Tibial nerve (tissue), 4 donors: ENCODE measurements at places on chromosomes 11 and 22. TPM values are rescaled to one million over a fixed set of nuclear protein-coding genes. Genes with fewer than 3 reads are reported as not detected.

DNA sequence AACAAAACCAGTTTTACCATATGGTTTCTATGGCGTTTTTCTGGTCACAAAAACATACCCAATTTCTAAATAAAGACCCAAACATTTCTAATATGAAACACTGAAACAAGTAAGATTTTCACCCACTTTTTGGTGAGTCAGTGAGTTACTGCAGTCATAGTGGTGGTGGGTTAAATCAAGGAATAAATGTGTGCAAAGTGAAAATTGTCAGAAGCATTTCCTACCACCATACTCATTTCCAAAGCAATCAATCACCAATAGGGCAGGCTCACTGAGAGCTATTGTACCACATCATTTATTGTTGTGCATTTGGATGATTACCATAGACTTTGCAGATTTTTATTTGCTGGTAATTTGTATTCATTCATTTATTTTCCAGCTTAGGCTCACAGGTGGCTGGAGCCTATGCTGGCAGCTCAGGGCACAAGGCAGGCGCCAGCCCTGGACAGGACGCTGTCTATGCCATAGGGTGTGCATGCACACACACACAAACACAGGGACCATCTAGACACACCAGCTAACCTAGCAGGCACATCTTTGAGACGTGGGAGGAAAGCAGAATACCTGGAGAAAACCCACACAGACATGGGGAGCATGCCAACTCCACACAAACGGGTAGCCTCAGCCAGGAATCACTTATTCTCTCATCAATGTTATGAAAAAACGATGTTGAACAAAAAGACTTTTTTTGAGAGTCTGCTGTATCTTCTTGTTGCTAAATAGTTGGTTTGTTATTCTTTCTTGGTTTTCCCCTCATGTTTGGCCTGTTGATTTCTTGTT lies 5.1 kb downstream of the FAM118B start:
- H3K36me3 ChIP-seq: no peaks in the 10 kb centered on the region
- H3K4me1 ChIP-seq: peaks cover 11% of the 10 kb centered on the region
- no peak overlapping the region for H3K27ac ChIP-seq

Gene SLC5A1
- total RNA-seq: not detected

- H3K27ac ChIP-seq: no peak overlapping the region
- H3K4me3 ChIP-seq: no peak overlapping the region
- H3K27me3 ChIP-seq: peaks cover 5% of the 10 kb centered on the region
- DNase-seq: no peak
Observed at GRCh38 chr11:128898580-128899344, 7.6 kb downstream of the KCNJ5 start.

GRCh38 chr22:42414565-42415303 lies 17.5 kb downstream of the NFAM1 start:
- no peaks in the 10 kb centered on the region for H3K27me3 ChIP-seq
- H3K36me3 ChIP-seq: no peaks in the 10 kb centered on the region
- no peak for DNase-seq
- H3K4me3 ChIP-seq: no peak overlapping the region
- H3K4me1 ChIP-seq: no peaks in the 10 kb centered on the region

Gene TESMIN
- total RNA-seq: not detected

DNA sequence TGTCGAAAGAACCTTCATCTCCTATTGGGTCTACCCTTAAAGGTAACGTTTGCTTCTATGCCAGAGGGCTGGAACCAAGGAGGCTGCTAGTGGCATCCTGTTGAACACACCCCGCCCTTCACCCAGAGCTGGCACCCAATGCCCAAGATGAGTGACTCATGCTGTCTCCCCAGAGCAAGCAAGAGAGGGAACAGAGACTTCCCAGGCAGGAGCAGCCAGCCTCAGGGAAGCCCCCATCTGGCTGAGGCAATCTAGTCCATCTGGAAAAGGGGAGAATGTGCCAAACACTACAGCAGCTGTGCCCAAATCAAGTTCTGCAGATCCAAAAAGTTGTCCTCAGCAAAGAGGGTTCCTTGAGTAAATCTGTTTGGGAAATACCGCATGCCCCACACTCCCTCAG lies 91.9 kb upstream of the TP53I11 start:
- no peak overlapping the region for H3K27ac ChIP-seq
- DNase-seq: no peak
- H3K4me3 ChIP-seq: no peak overlapping the region
- no peaks in the 10 kb centered on the region for H3K27me3 ChIP-seq
- no peaks in the 10 kb centered on the region for H3K4me1 ChIP-seq

DNA sequence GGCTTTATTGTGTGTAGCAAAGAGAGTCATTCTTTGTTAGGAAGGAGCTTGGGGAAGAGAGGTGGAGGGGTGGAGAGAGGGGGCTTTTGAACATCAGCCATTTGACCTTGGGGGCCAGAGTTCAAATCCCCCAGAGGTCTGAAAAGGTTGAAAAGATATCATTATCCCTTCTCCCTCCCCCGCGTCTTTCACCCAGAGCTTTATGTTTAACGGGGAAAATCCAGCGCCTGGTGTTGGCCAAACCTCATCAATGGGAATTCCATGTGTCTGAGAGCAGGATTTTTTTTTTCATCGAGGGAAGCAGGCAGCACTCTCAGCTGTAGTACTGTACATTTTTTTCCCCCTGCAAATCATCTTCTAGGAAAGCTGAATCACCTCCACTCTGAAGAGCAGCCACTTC lies 122.4 kb upstream of the HSD17B12 start:
- no peak overlapping the region for H3K27ac ChIP-seq
- H3K36me3 ChIP-seq: no peaks in the 10 kb centered on the region
- no peaks in the 10 kb centered on the region for H3K27me3 ChIP-seq
- no peak overlapping the region for H3K4me3 ChIP-seq

DNA sequence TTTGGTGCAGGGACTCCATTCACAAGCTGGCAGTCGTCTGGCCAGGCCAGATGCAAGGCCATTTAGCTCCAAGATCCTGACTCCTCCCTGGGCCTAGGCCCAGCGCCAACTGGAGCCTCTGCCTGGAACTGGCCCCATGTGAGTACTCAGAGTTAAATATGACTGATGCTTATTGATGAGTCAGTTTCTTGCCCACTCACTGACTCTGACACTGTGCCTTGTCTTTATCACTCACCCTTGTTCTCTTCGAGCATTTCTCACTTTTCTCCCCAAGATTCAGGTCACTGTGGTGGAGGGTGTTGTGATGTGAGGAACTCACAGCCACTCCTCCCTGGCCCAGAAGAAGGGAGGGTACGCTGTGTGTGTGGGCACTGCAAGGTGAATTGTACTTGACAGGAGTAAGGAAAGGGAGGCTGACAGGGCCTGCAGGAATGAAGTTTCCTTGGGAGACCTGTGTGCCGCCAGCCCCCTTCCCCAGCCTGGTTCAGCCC lies 23.2 kb upstream of the ST3GAL4 start:
- H3K4me1 ChIP-seq: peaks cover 5% of the 10 kb centered on the region
- H3K36me3 ChIP-seq: no peaks in the 10 kb centered on the region
- H3K27me3 ChIP-seq: no peaks in the 10 kb centered on the region
- no peak overlapping the region for H3K27ac ChIP-seq
- DNase-seq: peak; percentile 65

Gene CHRNA10
- total RNA-seq: 0.42 TPM

DNA sequence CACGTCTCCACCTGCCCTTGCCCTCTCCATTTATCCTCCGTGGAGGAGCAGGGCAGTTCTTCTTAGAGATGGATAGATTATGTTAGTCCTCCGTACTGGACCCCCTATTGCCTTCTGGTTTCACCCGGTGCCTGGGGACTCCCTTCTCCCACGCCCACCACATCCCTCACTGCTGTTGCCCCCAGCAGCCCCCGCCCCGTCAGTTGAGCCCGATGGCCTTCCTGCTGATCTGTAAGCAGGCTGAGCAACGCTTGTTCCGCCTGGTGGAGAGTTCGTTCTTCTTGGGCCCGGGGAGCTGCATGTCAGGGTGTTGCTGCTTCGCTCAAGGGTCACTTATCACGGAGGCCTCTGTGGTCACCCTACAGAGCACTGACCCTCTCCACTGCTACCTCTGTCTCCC lies 34.2 kb downstream of the B3GAT1 start:
- no peak for DNase-seq
- peaks cover 44% of the 10 kb centered on the region for H3K36me3 ChIP-seq
- no peaks in the 10 kb centered on the region for H3K4me1 ChIP-seq
- no peak overlapping the region for H3K27ac ChIP-seq
- no peak overlapping the region for H3K4me3 ChIP-seq
- no peaks in the 10 kb centered on the region for H3K27me3 ChIP-seq

DNA sequence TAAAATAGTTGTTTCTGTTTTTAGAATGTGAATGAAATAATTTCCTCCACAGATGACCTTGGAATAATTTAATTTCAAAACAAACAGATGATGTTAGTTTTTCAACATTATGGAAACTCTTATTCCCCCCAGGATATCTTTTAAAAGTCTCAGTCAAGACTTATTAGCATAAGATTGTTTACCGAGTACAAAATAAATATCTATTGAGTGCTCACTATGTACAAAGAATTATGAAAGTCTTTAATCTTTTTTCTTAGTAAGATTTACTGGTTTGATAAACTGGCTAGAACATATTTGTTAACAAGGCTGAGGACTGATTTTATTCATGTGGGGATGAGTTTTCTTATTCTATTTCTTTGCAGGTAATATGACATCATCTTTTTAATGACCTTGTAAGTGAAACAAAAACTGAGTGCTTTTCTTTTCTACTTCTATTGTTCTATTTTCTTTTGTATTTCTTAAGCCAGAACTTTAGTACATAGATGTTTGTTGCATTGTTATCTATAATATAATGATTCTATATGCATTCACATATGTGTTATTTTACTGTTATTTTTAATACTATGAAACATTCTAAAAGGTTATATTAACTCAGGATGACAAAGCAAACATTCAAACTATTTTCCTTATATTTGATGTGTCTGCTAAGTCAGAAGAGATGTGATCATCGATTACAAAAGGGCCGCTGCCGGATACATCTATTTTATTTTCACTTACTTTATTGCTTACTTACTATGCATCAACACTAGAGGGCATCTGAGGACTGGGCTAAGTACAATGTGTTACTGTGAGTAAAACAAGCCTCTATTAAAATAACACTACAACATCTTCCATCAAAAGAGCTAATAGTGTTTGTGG lies 111.0 kb upstream of the ARHGAP42 start:
- no peaks in the 10 kb centered on the region for H3K27me3 ChIP-seq
- no peak overlapping the region for H3K27ac ChIP-seq
- H3K4me3 ChIP-seq: no peak overlapping the region
- no peaks in the 10 kb centered on the region for H3K4me1 ChIP-seq
- DNase-seq: peak; percentile 37

GRCh38 chr22:27507935-27508526 lies 293.5 kb downstream of the MN1 start:
- H3K27ac ChIP-seq: no peak overlapping the region
- no peaks in the 10 kb centered on the region for H3K36me3 ChIP-seq
- DNase-seq: no peak
- no peaks in the 10 kb centered on the region for H3K4me1 ChIP-seq
- no peak overlapping the region for H3K4me3 ChIP-seq

DNA sequence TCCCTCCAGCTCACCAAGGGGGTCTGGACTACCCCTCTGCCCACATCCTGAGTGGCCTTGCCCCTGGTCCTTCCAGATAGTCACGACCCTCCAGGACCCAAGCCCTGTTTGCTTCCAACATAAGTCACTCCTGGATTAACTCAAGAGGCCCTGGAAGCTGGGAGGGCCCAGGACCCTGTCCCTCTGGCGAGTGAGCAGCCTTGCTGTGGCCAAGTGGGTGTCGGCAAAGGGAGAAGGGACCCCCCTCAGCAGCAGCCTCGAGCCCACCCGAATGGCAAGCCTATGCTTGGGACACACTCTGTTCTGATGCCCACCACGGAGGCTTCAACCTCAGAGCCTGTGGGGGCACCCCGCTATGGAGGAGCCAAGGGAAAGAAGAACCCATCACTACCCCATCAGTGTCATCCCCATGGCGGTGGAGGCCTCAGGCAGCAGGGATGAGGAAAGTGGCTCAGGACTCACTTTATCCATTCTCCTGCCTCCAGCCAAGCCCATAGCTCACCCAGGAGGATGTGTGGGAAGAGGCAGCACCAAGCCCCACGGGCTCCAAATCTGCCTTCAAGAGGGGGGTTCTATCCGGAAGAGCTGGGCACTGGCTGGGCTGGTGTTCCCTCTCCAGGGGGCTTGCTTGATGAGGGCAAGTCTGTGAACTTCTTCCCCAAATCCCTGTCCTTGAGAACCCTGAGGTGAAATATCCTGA lies 12.5 kb downstream of the SLC22A12 start:
- H3K4me1 ChIP-seq: no peaks in the 10 kb centered on the region
- no peak overlapping the region for H3K27ac ChIP-seq

DNA sequence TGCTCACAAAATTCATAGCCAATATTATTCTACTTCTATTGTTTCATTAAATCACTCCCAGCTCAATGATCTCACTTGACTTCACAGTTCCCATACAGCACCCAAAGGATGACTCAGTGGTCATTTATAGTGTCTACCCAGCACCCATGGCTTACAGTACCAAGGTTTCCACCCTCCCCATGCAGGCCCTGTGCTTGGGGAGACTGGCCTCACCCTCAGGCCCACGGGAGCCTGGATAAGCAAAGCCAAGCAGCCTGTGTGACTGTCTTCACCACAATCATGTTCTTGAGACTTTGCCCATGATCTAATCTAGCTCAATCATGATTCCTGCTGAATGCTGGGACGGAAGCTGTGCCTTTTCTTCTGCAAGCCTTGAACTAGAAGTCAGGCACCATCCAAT lies 97.6 kb downstream of the SLC36A4 start:
- no peaks in the 10 kb centered on the region for H3K36me3 ChIP-seq
- DNase-seq: no peak
- no peaks in the 10 kb centered on the region for H3K27me3 ChIP-seq
- H3K27ac ChIP-seq: no peak overlapping the region
- no peaks in the 10 kb centered on the region for H3K4me1 ChIP-seq
- H3K4me3 ChIP-seq: no peak overlapping the region

- no peaks in the 10 kb centered on the region for H3K4me1 ChIP-seq
- no peak for DNase-seq
- no peak overlapping the region for H3K4me3 ChIP-seq
- no peak overlapping the region for H3K27ac ChIP-seq
Observed at GRCh38 chr11:45279645-45280044, 6.5 kb downstream of the SYT13 start.

DNA sequence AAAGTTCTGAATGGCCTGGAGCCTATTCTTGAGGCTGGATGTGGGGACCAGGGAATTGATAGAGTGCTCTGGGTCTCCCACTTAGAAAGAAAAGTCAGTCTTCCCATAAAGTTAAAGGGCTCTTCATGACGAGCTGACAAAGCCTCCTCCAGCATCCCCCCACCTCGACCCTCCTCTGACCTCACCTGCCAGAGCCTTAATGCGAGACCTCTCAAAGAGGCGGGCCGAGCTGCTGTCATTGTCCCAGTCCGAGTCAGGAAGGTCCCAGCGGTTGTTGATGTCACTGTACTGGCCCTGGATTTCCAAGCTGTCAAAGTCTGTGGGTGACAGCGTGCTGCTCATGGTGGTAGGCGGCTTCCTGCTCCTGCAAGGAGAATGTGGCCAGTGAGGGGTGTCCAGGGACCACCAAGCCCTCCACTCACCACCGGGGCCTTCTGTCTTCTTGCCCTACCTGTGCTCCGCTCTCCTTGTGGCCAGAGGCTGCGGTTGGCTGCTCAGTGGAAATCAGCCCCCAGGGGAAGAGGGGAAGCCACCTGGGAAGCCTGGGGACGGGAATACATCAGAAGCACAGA lies 8.0 kb downstream of the SPTBN2 start:
- H3K4me1 ChIP-seq: no peaks in the 10 kb centered on the region
- DNase-seq: no peak
- no peak overlapping the region for H3K27ac ChIP-seq
- no peaks in the 10 kb centered on the region for H3K36me3 ChIP-seq

- no peaks in the 10 kb centered on the region for H3K4me1 ChIP-seq
- DNase-seq: no peak
- H3K27ac ChIP-seq: no peak overlapping the region
- H3K27me3 ChIP-seq: no peaks in the 10 kb centered on the region
- H3K36me3 ChIP-seq: no peaks in the 10 kb centered on the region
Observed at GRCh38 chr11:111236383-111236782, 9.1 kb upstream of the POU2AF2 start.

GRCh38 chr22:37100589-37101127 lies 8.9 kb downstream of the TMPRSS6 start:
- H3K4me3 ChIP-seq: no peak overlapping the region
- H3K27me3 ChIP-seq: peaks cover 55% of the 10 kb centered on the region
- H3K36me3 ChIP-seq: no peaks in the 10 kb centered on the region
- no peaks in the 10 kb centered on the region for H3K4me1 ChIP-seq

Gene IRAG1
- total RNA-seq: 14.4 TPM
